Left renal pelvis (tissue), 4 donors: ENCODE measurements at places on chromosomes 5 and 9.

DNA sequence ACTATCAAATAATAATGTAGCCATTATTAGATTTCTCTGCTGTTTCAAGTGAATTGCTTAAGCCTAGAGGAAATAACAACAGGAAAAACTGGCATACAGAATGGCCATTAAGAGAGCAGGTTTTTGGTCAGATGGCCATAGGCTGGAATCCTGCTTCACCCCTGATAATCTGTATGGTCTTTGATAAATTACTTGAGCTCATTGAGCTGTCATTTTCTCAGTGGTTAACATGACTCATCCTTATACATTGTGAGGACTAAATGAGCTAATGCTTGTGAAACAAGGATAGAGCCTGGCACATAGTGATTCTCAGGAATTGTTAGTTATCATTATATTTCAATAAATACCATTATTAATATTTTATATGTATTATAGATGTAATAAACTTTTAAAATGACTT is 516.5 kb downstream of the KIF4B start:
- no peak for DNase-seq

DNA sequence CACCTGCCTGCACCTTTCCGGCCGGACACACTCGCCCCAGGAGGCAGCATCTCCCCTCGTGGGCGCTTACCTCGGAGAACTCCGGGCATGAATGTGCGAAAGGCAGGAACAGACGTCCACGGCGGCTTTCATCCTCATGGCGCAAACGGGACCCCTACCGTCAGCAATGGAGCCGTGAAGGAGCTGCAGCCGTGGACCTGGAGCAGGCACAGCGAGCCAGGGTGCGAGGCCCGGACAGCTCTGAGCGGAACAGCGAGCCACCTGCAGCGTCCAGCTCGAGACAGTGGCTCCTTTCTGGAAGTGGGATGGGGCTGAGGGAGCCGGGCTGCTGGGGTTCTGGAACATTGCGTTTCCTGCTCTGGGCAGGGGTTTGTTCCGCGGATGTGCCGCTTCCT is 7.8 kb upstream of the SLC6A19 start:
- no peak for DNase-seq

GRCh38 chr5:169097374-169098326 is 203.3 kb downstream of the SLIT3 start:
- DNase-seq = no peak

- no peak for DNase-seq
These were observed 41.5 kb downstream of the SECISBP2 start for GRCh38 chr9:89359751-89360261.

DNA sequence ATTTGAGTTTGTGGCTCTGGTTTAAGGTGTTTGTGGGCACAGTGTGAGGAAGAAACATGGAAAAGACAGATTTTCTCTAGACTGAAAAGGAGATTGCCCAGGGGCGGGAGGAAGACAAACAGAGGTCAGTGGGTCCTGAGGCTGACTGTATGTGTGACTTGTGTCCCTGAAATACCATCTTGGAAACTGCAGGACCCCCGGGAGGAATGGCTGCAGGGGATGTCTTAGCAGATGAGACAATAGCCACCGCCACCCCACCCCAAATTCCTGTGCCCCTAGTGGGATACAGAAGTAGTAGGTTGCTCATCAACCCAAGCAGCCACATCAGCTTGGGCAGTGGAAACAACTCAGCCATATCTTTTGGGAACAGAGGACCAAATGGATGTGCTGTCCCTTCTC is 1.7 kb upstream of the PSAT1 start:
- DNase-seq = no peak

GRCh38 chr9:98978231-98978681 is 34.5 kb downstream of the COL15A1 start:
- no peak for DNase-seq

- no peak for DNase-seq
These were observed 111.8 kb upstream of the OTULINL start for GRCh38 chr5:14469551-14470377.

- no peak for DNase-seq
These were observed 226.6 kb upstream of the PPP1R2B start for GRCh38 chr5:156623381-156624040.

GRCh38 chr5:171783051-171783450 is 2.6 kb upstream of the SMIM23 start:
- no peak for DNase-seq
